ENCODE measurements at places on chromosomes 3 and 15. TPM values are rescaled to one million over a fixed set of nuclear protein-coding genes. Genes with fewer than 3 reads are reported as not detected.

DNA sequence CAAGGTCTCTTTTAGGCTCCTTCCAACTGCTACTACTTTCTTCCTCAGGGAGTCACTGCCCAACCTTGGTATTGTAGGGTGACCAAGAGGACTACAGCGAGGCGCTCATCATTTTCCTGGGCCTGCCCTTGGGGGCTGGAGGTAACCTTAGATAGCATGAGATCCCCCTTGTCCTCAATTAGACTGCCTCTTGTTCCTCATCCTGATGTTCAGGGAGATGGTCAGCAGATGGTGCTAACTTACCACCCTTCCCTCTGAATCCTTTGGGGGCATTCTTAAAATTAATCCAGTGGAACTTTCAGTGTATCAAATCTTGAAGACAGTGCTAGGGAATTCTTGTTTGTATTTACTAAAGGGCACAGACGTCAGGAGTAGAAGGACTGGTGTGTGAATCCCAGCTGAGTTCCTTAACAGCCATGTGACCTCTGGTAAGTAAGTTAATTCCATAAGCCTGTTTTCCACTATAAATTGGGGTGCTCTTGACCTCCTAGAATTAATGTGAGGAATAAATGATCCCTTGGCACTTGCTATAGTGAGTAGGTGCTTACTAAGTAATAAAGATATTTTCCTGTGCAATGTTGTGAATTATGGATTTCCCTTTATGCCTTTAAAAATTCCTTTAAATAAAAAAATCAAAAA, 4.1 kb upstream of the CLPX start:
- peak; percentile 29 for DNase-seq

GRCh38 chr3:42163622-42164244, 72.6 kb downstream of the TRAK1 start:
- no peak for DNase-seq

GRCh38 chr3:172323894-172324610, 124.2 kb downstream of the GHSR start:
- DNase-seq: no peak

DNA sequence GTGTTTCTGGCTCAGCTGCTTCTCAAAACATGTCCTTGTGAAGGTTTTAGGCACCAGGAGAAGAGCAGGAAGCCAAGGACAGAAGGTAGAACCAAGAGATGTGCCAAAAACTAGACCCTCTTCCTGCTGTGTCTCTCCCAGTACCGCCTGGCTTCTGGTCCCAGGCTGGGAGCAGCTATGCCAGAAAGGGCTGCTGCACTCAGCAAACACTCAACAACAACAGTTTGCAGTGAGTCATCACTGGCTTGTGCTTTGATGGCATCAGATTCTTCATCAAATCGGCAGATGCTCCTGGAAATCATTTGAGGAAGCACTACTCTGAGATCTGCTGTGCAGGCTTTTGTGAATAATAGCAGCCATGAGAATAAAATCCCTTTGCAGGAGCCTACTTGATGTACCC, 63.2 kb downstream of the DGKG start:
- DNase-seq: no peak

DNA sequence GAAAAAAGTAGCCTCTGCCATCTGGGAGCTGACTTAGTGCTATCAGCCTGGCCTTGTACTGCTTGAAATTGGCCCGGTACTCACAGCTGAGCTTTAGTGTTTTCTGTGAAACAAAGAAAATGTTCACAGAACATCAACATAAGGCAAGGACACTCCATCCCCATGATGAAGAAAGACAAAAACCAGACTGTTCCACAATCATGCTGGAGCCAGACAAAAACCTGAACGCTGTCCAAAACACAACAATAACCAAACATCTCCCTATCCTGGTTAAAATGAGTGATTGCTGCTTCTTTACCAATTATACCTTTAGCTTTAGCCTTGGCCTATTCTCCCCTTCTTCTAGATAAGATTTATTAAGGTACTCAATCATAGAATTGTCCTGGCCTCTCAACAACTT, 153.9 kb downstream of the CPNE4 start:
- no peak for DNase-seq

GRCh38 chr15:24039683-24040082, 352.6 kb upstream of the NDN start:
- DNase-seq: no peak

DNA sequence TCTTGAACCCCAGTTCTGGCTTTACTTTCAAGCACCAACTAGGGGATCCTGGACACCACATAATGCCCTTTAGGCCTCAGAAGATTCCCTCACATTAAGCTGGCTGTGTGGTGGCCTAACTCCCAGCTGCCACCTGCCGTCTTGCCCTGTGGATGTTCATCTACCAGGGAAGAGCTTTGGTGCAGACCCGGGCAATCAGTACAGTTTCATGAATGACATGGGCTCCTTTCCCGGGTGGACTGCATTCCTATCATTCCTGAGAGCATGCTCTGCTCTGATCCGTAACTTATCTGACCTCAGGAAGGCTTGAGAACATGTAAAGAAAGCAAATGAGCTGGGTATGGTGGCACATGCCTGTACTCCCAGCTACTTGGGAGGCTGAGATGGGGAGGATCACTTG, 50.0 kb upstream of the GSK3B start:
- no peak for DNase-seq

Gene EFHB
- 0.41 TPM for total RNA-seq

Gene C3orf85
- not detected for total RNA-seq

Gene PARP15
- total RNA-seq: not detected

Gene LRRC31
- under 0.01 TPM for total RNA-seq

GRCh38 chr3:16088496-16088895, 86.0 kb upstream of the GALNT15 start:
- no peak for DNase-seq

DNA sequence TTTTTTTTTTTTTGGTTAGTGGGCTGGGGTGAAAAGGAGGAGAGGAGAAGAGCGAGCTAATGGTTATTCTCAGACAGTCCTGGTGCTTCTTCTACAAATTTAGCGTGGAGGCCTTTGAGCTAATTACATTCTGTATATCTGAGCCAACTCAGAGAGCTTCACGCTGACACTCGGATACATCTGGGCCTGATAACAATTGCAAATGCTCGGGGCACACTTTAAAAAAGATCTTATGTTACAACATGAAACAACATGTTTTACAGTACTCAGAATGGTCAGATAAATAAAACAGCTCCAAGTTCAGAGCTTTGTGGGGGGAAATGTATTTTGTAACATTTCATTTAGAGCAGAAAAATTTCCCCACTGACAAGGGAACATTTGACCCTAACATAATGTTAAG, 966.9 kb upstream of the NR2F2 start:
- no peak for DNase-seq

- no peak for DNase-seq
Observed at GRCh38 chr3:132892956-132893355, 145.2 kb upstream of the TMEM108 start.

- no peak for DNase-seq
Observed at GRCh38 chr3:138059261-138059660, 49.3 kb downstream of the CLDN18 start.

DNA sequence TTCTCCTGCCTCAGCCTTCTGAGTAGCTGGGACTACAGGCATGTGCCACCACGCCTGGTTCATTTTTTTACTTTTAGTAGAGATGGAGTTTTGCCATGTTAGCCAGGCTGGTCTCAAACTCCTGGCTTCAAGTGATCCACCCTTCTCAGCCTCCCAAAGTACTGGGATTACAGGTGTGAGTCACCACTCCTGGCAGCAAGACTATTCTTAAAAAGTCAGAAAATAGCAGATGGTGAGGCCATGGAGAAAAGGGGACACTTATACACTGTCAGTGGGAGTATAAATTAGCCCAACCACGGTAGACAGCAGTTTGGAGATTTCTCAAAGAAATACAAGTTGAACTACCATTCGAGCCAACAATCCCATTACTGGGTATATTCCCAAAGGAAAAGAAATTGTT, 603.3 kb upstream of the TBL1XR1 start:
- no peak for DNase-seq

- DNase-seq: no peak
Observed at GRCh38 chr3:47152578-47152977, 11.3 kb downstream of the SETD2 start.

DNA sequence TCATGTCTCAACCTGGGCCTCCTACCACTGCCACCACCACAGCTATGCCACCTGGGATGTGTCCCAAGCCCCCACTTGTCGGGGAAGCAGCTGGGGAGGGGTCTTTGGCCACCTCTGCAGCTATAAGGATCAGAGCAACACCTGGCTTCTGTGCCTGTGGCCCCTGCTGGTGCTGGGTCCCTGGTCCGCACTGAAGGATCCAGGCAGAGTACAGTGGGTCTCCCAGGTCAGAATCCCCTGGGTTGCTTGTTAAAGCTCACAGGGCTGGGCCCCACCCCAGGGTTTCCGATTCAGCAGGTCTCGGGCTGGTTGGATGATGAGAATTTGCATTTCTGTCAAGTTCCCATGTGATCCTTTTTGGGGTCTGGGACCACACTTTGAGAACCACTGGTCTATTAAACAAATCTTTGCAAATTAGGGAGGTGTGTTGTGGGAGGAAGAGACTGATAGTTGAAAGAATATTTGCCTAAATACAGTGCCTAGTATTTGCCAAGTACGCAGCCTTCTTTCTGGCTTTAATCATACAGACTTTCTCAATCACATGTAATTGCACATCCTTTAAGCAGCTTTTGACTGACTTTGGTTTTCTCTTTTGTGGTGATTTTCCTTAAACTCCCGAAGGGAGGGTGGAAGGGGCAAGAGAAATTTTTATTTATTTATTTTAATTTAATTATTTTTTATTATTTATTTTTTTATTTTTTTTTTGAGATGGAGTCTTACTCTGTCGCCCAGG, 127.3 kb downstream of the IGF1R start:
- DNase-seq: no peak

GRCh38 chr3:143859465-143860203, 11.4 kb upstream of the SLC9A9 start:
- DNase-seq: no peak

- no peak for DNase-seq
Observed at GRCh38 chr15:56699743-56700142, 33.6 kb downstream of the ZNF280D start.

DNA sequence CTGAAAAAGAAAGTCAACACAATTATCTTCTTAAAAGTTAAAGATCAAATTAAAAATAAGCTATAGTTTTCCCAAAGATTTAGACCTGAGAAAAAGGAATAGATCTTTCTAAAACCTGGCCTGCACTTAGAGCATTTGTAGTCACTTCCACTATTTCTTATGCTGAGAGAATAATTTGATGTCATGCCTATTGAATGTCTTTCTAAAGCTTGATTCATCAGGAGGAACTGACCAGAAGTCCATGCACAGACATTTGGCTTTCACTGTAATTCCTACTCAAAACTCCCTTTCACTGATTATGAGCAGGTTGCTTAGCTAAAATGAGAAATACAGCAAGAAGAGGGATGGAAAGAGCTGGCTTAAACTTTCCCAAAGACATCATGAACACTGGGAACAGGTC, 4.3 kb downstream of the GREM1 start:
- no peak for DNase-seq

- DNase-seq: no peak
Observed at GRCh38 chr3:85790445-85791030, 831.7 kb downstream of the CADM2 start.

DNA sequence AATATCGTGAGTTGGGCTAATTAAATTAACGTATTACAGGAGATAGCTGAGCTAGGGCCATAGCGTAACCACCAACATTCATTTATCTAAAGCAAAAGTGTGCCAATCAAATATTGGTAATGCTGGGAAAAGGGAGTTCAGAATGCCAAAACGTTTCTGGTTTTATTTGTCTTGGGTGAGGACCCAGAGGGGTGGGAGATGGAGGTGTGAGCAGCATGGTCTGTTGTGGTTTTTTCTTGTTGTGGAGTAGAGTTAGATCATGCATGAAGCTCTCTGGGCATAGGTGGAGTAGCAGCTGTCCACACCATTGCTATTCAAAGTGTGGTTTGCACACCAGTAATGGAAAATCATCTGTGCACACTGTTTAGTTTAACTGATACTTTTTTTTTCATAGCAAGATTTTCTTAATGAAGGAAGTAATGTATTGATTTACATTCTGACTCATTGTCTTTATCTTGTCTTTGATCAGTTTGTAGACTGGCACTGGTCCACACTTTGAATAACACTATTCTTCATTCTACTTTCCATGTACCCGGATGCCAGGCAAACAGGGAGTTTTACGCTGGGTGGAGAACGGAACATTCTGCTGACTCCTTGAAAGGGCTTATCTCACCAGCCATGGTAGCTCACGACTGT, 50.8 kb upstream of the CRTC3 start:
- DNase-seq: no peak

Gene TMEM266
- 4.5 TPM for total RNA-seq

- DNase-seq: no peak
Observed at GRCh38 chr3:193569119-193569518, 14.4 kb upstream of the ATP13A4 start.

DNA sequence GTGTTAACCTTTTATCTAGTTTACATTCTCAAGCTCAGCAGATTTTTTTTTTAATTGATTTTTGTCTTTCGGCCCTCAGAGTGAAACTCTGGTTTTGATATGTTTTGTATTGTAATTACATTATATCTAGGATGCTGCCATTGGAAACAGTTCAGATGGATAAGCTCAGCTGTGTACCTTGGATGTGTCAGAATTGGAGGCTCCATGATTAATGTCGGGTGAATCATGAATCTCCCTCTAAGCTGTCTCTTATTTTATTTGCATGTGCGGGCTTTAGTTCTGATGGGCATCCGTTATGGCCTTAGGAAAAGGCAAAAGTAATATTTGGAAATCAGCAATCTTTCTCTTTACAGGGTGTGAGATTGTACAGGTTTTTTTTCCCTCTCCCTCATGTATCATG, 4.2 kb downstream of the PTPRG start:
- DNase-seq: no peak

Gene ENTPD3
- 3.3 TPM for total RNA-seq

Gene FAM107A
- total RNA-seq: 15.5 TPM

DNA sequence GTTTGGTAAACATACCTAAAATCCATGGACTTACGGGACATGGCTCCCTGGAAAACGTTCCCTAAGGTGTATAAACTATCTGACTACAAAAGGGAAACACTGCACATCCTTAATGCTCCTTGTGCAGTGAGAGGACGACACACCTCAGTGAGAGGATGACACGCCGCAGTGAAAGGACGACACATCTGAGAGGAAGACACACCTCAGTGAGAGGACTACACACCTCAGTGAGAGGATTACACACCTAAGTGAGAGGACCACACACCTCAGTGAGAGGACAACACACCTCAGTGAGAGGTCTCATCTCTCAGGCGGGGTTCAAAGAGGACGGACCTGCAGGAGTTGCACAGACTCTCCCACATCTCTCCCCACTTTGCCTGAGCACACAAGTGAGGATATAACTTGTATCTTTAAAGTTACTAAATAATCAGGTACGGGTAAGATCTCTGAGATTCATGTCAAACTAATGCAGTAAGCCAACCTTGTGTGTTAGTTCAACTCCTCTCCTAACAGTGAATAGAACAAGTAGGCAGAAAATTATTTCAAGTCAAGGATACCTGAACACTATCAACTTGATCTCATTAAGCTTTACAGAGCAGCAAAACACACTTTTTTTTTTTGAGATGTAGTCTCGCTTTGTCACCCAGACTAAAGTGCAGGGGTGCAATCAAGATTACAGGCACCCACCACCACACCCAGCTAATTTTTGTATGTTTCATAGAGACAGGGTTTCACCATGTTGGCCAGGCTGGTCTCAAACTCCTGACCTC, 32.1 kb downstream of the HERC2 start:
- DNase-seq: no peak

Gene MCF2L2
- total RNA-seq: 42.0 TPM

GRCh38 chr3:58411036-58411435, 22.6 kb downstream of the PDHB start:
- DNase-seq: no peak

GRCh38 chr3:168956076-168956475, 707.4 kb downstream of the MECOM start:
- no peak for DNase-seq
